ENCODE measurements at places on chromosomes 12 and 14.
A peak's percentile ranks its signal among the peaks of the same experiment; 100 is the strongest.

- H3K27me3 ChIP-seq, result no peaks in the 10 kb centered on the region
- no peaks in the 10 kb centered on the region for H3K36me3 ChIP-seq
- no peak overlapping the region for H3K4me3 ChIP-seq
- H3K4me1 ChIP-seq, result 0 out of 2 replicates have a peak, but pooled peaks cover 6% of the 10 kb centered on the region
- H3K27ac ChIP-seq, result no peak overlapping the region
- no peak for DNase-seq
Observed at GRCh38 chr12:13028825-13029570, 15.2 kb upstream of the FAM234B start.

GRCh38 chr12:53624458-53624857 is 1.7 kb downstream of the ATF7 start:
- no peak overlapping the region for H3K27ac ChIP-seq
- peak overlapping the region; percentile 89 for H3K4me3 ChIP-seq
- H3K36me3 ChIP-seq, result no peaks in the 10 kb centered on the region
- no peaks in the 10 kb centered on the region for H3K27me3 ChIP-seq
- H3K4me1 ChIP-seq, result peaks cover 16% of the 10 kb centered on the region
- DNase-seq, result no peak

DNA sequence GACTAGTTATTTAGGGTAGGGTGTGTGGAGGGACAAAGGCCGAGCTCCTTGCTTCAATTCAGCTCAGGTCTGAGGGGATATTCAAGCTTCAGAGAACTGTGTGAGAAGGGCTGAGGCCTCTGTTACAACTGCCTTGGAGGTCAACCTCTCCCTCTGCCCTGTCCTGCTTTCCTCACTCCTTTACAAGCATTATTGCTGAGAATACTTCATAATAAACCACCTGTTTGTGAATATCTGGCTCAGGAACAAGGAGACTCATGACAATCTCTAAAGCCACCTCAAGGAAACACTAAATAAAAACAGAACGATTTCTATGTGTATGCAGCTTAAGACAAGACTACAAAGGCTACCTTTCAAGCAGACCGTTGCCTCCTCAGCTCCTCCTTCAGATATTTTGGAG is 21.7 kb downstream of the OTOGL start:
- H3K36me3 ChIP-seq, result no peaks in the 10 kb centered on the region
- no peak overlapping the region for H3K27ac ChIP-seq
- H3K4me1 ChIP-seq, result no peaks in the 10 kb centered on the region
- no peaks in the 10 kb centered on the region for H3K27me3 ChIP-seq
- no peak overlapping the region for H3K4me3 ChIP-seq

DNA sequence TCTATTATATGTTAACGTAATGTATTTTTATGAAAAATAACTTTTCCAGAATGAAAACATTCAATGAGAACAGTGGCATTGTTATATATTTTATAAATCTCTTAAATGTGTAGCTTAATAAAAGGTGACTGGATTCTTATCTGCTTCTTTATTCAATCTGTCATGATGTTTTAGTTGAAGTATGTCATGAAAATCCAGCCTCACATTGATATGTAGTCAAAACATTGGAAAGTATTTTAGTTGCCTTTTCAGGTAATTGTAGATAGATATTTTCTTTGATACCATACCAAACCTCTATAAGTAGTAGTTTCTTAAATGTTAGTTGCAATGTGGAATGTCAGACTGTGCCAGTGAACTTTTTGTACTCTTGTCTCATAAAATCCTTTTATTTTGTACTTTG is 41.3 kb upstream of the MSRB3 start:
- no peak overlapping the region for H3K27ac ChIP-seq
- DNase-seq, result no peak
- no peaks in the 10 kb centered on the region for H3K36me3 ChIP-seq
- peaks cover 1% of the 10 kb centered on the region for H3K4me1 ChIP-seq
- no peak overlapping the region for H3K4me3 ChIP-seq
- no peaks in the 10 kb centered on the region for H3K27me3 ChIP-seq
